ENCODE measurements at places on chromosomes 3 and 15.

- no peak for DNase-seq
Observed at GRCh38 chr15:38720893-38721567, 156.4 kb upstream of the RASGRP1 start.

DNA sequence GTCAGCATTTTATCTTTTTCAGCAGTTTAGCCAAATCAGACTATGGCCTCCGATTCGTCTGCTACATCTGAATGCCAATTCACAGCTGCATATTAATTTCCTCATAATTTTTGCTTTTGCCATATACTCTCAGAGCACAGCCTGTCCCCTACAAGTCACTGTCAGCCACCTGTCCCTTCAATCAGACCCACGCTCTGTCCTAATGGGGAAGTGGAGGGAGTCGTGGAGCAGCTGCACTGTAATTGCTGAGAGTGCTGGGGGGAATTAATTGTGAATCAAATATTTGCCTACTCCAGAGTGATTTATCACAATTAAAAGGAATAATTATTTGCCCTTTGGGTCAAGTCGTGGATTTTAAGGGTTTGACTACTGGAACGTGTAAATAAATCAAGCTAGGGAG, 75.5 kb downstream of the EBLN2 start:
- no peak for DNase-seq

DNA sequence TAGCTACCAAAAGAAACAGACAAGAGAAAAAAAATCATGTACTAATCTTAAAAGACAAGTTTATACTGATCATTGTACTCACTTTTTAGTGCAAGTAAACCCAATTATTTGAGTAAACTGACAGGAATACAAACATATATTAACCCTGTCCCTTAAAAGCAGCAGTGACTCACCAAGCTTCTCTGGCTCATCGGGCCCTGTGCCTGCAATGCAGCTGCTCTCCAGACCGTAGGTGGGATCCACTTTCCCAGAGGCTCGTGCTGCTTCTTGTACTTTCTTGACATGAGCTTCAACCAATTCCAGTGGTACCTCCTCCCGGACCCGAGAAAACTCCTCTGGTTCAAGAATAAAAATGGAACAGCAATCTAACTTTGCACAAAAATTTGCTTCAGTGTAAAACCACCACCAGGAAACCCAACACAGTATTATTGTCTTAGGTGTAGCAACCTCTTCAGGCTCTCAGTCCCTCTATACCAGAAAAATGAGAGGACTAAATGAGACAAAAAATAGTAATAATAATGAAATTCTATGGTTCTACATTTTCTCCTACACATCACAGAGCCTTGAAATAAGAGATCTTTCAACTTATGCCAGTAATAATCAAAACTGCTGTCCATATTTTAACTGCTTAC, 82.6 kb upstream of the CSPG5 start:
- DNase-seq = no peak

DNA sequence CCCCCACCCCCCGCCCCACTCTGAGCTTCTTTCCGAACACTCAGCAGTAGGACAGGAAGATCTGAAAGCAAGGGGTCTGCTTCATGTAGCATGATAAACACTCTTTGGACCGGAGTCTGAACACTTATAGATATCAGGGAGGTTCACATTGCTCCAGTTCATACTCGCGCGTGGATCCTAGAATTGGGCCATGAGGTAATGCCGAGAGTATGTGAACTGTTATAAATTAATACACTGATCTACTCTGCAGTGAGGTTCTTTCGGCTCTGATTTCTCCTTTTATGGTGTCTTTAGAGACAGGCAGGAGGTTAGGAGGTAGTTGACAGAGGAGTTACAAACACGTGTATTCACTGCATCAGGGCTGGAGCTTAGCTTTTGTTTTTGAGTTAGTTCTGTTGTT, 223.0 kb downstream of the THSD4 start:
- no peak for DNase-seq

- peak; percentile 13 for DNase-seq
Observed at GRCh38 chr3:150666167-150666566, 37.6 kb downstream of the ERICH6 start.

DNA sequence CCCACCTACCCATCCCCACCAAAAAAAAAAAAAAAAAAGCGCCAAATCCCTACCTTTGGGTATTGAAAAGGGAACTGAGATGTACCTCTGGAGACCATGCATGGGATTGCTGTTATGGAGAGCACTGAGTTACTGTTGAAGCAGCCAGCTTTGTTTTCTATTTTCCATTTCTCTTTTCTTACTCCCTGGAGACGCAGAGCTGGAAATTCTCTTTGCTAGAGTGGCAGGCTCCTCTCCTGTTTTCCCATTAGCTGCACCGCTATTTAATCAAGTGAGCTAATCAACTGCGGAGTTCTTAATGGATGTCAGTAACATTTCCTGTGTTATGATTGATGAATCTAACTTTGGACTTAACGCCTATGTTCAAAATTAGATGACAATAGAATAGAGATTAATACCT, 136.1 kb upstream of the LMCD1 start:
- DNase-seq = no peak

DNA sequence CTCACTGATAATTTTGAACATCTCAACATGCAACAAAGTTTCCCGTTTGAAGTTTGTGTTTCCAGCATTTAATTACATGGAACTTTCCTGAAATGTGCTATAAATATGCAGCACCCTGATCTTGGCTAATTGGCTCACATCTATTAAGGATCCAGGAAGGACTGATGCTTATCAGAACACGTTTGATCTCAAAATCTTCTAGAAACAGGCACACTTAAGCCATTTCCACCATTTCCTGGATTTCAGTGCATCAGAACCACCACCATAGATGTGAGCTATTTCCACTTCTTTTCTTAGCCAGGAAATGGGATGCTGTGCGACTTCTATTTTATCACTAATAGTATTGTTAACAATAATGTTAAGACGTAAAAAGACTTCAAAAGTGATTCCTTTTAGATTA, 228.9 kb downstream of the FEZF2 start:
- DNase-seq = no peak

- no peak for DNase-seq
Observed at GRCh38 chr3:193149998-193150397, 91.0 kb upstream of the PLAAT1 start.

DNA sequence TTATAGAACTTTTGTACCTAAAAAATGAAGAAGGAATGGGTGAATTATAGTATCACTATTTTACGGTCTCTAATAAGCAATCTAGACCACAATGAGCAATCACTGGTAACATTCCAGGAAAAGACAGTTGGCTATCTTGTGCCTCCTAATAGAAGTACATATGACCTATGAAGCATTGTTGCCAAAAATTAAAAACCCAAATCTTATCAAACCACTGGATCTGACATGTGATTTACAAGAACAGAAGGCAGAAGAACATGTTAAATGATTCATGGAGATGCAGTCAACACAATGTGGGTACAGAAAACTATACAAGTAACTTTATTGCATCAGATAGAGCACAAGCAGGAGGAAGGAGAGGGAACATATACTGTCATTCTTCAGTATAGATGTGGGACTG, 14.5 kb upstream of the HYKK start:
- no peak for DNase-seq

DNA sequence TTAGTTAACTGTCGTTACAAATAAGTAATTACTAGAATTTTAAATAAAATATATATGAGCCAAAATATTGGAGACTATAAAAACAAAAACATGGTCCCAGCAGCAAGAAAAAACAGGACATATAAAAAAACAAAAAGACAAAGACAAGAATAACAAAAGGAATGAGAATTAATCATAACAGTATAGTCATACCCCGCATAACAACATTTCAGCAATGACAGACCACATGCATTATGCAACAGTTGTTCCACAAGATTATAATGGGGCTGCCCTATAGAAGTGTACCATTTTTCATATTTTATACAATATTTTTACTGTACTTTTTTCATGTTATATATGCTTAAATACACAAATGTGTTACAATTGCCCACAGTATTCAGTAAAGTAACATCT, 5.6 kb downstream of the HLTF start:
- no peak for DNase-seq

GRCh38 chr15:65914981-65915925, 46.0 kb downstream of the RAB11A start:
- no peak for DNase-seq

DNA sequence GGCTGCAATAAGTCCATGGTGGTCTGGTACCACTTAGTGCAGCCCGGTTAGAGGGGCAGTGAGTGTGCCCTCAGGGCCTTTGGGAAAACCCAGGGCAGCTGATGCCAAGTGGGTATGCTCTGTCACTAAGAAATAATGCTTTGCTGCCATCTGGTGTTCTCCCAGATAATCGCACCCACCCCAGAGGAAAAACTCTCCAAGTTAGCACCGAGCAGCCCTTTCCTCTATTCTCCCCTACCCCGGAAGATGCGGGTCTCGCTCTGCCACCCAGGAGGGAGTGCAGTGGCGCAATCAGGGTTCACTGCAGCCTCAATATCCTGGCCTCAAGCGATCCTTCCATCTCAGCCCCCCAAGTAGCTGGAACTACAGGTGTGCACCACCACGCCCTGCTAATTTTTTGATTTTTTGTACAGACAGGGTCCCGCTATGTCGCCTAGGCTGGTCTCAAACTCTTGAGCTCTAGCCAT, 21.3 kb upstream of the DAPK2 start:
- peak; percentile 80 for DNase-seq

DNA sequence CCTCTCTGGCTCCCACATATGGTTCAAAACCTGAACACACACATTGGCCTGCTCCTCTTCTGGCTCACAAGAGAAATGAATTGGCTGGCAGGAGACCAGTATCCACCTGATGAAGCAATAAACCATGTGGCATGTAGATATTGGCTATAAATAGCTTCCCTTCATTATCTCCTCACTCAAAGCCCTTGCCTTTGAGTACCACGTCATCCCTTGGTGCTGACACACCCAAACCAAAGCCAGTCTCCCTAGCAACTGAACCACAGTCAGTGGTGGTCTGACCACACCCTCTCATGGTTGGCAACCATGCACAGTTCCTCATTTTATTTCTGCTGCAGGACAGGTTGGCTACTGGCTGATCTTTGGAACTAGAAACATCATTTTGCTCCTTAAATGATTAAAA, 98.8 kb downstream of the ZNF621 start:
- peak; percentile 43 for DNase-seq

DNA sequence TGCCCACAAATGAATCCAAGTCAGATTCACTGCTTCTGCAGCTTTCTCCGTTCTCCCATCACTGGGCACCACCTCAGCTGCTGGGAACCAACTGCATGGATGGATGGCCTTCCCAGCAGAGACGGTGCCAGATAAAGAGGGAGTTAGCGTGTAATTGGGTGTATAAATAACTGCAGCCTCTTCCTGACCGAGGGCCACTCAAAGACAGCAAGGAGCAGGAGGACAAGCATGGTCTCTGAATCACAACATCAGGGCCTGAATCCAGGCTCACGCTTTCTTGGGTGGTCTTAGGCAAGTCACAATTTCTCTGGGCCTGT, 31.7 kb downstream of the TSPAN3 start:
- no peak for DNase-seq

DNA sequence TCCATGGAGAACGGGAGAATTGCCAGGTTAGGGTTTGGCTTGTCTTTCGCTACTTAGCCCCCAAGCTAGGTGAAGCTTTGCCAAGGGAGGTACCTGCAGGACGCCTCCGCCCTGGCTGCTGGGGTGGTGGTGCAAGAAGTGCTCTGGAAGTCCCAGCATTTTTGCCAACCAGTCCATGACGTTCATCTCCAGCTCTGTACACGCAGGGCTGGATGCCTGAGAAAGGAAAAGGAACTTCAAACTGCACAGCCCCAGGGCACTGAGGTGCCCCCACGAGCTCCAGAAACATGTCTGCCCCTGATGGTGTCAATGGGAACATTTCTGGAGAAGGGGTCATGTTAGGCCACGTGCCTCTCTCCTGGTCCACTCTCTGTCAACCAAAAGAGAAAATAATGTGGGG, 8.2 kb downstream of the HDC start:
- DNase-seq = no peak

- no peak for DNase-seq
Observed at GRCh38 chr15:94416820-94417219, 185.5 kb downstream of the MCTP2 start.

GRCh38 chr15:51861557-51862359, 32.3 kb downstream of the TMOD3 start:
- DNase-seq = peak; percentile 65

DNA sequence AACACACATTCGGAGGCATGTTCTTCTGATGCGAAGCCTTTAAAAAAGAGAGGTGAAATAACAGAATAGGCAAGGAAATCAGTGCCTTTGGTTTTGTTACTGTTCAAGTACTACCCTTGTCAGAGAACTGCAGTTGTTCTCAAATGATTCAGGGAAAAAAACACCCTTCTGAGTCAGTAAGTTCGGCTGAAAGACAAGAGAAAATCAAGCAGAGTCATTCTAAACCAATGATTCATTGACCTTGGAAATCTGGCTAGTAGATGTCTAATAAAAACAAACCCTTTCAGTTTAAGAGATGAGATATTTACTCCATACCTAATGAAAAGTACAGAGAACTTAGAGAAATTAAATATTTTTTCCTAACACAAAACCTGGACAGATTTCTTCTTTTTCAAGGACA, 72.7 kb upstream of the ABI3BP start:
- DNase-seq = peak; percentile 2

DNA sequence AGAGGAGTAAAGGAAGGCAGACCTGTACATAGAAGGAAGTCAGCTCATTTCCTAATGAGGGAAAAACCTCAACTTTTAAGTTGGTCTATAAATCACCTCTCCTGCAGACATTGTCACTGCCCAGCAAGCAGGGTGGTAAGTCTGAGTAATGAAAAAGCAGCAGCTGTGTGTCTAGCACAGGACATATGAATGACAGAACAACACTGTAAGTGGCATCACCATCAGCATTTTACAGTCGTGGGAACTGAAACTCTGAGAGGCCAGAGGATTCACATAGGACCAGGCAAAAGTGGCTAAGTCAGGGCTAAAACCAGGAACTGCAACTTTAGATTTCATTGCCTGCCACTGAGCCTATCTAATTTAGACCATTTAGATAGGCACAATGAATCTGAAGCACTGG, 235.6 kb downstream of the CLSTN2 start:
- no peak for DNase-seq

GRCh38 chr3:78665776-78666469, 1101.9 kb downstream of the ROBO1 start:
- no peak for DNase-seq

DNA sequence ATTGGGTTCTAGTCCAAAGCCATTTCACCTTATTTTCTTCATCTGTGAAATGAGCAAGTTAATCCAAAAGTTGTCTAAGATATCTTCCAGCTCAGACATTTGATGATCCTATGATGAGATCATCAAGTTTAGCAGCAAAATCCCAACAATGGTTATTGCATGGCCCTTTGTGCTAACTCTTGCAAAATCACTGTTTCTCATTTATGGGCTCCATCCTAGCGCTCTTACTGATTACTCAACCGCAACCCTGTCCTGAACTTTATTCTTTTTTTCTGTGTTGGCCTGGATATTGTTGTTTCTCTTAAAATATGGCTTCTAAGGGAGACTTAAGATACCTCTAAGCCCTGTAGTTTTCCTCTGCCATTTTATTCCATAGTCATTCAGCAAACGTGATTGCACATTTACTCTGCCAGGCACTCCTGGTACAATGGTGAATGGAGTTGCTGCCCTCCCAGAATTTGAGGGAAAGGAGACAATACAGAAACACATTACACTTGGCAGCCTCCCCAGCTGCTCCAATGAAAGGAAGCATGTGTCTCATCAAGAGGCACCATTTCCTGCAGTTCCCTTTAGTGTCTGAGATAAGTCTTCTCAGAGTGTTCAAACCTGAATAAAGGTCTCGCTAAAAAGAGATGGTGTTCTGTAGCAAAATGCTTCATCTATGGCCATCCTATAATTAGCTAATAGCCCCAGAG, 4.4 kb downstream of the GXYLT2 start:
- DNase-seq = no peak
